ENCODE measurements at places on chromosomes 4 and X. TPM values are rescaled to one million over a fixed set of nuclear protein-coding genes. Genes with fewer than 3 reads are reported as not detected.

The EGFL6 gene
- 1.2 TPM for total RNA-seq

The XG gene
- 2.2 TPM for total RNA-seq

The POLR2B gene
- total RNA-seq: 104 TPM

The DMD gene
- total RNA-seq: 25.7 TPM

The FAAH2 gene
- total RNA-seq: 0.86 TPM

The GATB gene
- 21.2 TPM for total RNA-seq

The GPR119 gene
- total RNA-seq: not detected

The GAB1 gene
- 20.5 TPM for total RNA-seq

The DIAPH2 gene
- total RNA-seq: 12.5 TPM

The LANCL3 gene
- total RNA-seq: 1.4 TPM

The MAGEE2 gene
- not detected for total RNA-seq

The CRMP1 gene
- under 0.01 TPM for total RNA-seq

The KLHL34 gene
- total RNA-seq: not detected

The ARHGAP36 gene
- not detected for total RNA-seq

The CHIC1 gene
- 10.5 TPM for total RNA-seq

The TLR8 gene
- total RNA-seq: not detected

The HS3ST1 gene
- 5.2 TPM for total RNA-seq

The CT47B1 gene
- total RNA-seq: not detected

The TMSB15B gene
- total RNA-seq: 10.3 TPM

The RAB9B gene
- 4.5 TPM for total RNA-seq

The PRSS12 gene
- 32.6 TPM for total RNA-seq

The PNMA6F gene
- total RNA-seq: not detected

The FAM47A gene
- not detected for total RNA-seq

The STK32B gene
- total RNA-seq: 0.17 TPM

The PCDH18 gene
- total RNA-seq: 0.12 TPM

The SLC6A14 gene
- not detected for total RNA-seq

The DRD5 gene
- not detected for total RNA-seq

The GLOD5 gene
- total RNA-seq: not detected

The BANK1 gene
- total RNA-seq: 0.17 TPM

The VSIG1 gene
- total RNA-seq: 3.5 TPM

The ATP8A1 gene
- not detected for total RNA-seq

The SPIN2A gene
- 0.61 TPM for total RNA-seq

The FAT1 gene
- 1,267 TPM for total RNA-seq

The NPNT gene
- total RNA-seq: not detected

The VCX2 gene
- not detected for total RNA-seq

The SLC2A9 gene
- 163 TPM for total RNA-seq

The CXCL3 gene
- total RNA-seq: 29.9 TPM

The GYPB gene
- total RNA-seq: not detected

The RHOXF1 gene
- total RNA-seq: not detected

The UGT2B15 gene
- total RNA-seq: not detected

The DMRTC1B gene
- total RNA-seq: not detected
